ENCODE measurements at places on chromosomes 6 and 20. TPM values are rescaled to one million over a fixed set of nuclear protein-coding genes. Genes with fewer than 3 reads are reported as not detected.
A peak's percentile ranks its signal among the peaks of the same experiment; 100 is the strongest.

- no peaks in the 10 kb centered on the region for H3K27me3 ChIP-seq
- H3K27ac ChIP-seq = no peak overlapping the region
- H3K36me3 ChIP-seq = no peaks in the 10 kb centered on the region
- no peak overlapping the region for H3K4me3 ChIP-seq
- H3K4me1 ChIP-seq = peaks cover 14% of the 10 kb centered on the region
These were observed 43.8 kb upstream of the TMEM181 start for GRCh38 chr6:158516098-158516497.

- no peak overlapping the region for H3K4me3 ChIP-seq
- no peaks in the 10 kb centered on the region for H3K27me3 ChIP-seq
- H3K36me3 ChIP-seq = no peaks in the 10 kb centered on the region
These were observed 2.7 kb downstream of the KHDRBS2 start for GRCh38 chr6:62283365-62283764.

DNA sequence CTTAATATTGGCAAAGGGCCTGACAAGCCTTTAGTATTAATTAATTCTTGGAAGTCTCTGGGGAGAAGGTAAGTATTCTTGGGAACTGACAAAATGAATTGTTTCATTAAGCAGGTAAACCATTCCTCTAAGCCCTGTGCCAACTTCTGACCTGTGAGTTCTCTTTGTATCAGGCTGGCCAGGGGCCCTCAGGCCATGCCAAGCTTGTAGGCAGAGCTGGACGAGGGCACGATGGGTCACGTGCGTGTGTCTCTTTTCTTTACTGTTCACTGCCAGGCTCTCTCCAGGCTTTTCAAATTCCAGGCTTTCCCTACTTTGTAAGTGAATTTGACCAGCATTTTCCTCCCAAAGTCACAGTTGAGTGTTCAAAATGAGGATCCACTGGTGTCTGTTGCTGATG, 112.4 kb downstream of the NRN1 start:
- no peak overlapping the region for H3K27ac ChIP-seq
- H3K4me3 ChIP-seq = no peak overlapping the region
- no peaks in the 10 kb centered on the region for H3K27me3 ChIP-seq
- no peaks in the 10 kb centered on the region for H3K4me1 ChIP-seq
- DNase-seq = no peak

- H3K27me3 ChIP-seq = no peaks in the 10 kb centered on the region
- no peaks in the 10 kb centered on the region for H3K36me3 ChIP-seq
- DNase-seq = no peak
- no peak overlapping the region for H3K4me3 ChIP-seq
- H3K27ac ChIP-seq = no peak overlapping the region
These were observed 305.4 kb downstream of the UTRN start for GRCh38 chr6:144590532-144590931.

GRCh38 chr20:380763-381580, 412 bp downstream of the TRIB3 start:
- H3K4me1 ChIP-seq = peaks cover 17% of the 10 kb centered on the region
- no peak for DNase-seq
- no peaks in the 10 kb centered on the region for H3K36me3 ChIP-seq
- no peaks in the 10 kb centered on the region for H3K27me3 ChIP-seq
- H3K4me3 ChIP-seq = peak overlapping the region; percentile 56

GRCh38 chr6:109183109-109183650, 87.9 kb downstream of the CEP57L1 start:
- no peaks in the 10 kb centered on the region for H3K36me3 ChIP-seq
- H3K27ac ChIP-seq = no peak overlapping the region
- DNase-seq = no peak
- H3K27me3 ChIP-seq = peaks cover 44% of the 10 kb centered on the region

DNA sequence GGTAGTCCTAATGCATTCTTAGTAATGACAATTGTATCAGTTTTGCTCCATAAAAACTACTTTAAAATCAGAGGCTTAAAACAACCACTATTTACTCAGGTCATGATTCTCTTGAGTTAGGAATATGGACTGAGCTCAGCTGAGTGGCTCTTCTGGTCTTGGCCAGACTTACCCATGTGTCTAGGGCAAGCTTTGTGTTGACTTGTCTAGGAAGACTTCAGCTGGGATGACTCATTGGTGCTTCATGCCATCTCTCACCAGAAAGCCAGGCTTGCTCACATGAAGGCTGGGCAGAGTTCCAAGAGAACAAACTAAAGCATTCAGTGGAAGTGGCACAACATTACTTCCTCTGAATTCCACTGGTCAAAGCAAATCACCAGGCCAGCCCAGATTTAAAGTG, 155.3 kb downstream of the DHX35 start:
- no peak overlapping the region for H3K4me3 ChIP-seq
- H3K27me3 ChIP-seq = peaks cover 6% of the 10 kb centered on the region
- H3K27ac ChIP-seq = no peak overlapping the region
- H3K36me3 ChIP-seq = no peaks in the 10 kb centered on the region
- DNase-seq = no peak
- H3K4me1 ChIP-seq = no peaks in the 10 kb centered on the region

- H3K4me1 ChIP-seq = peaks cover 4% of the 10 kb centered on the region
- H3K36me3 ChIP-seq = no peaks in the 10 kb centered on the region
- no peak for DNase-seq
- no peak overlapping the region for H3K4me3 ChIP-seq
- H3K27ac ChIP-seq = no peak overlapping the region
These were observed 92.7 kb upstream of the AFDN start for GRCh38 chr6:167733740-167734661.

DNA sequence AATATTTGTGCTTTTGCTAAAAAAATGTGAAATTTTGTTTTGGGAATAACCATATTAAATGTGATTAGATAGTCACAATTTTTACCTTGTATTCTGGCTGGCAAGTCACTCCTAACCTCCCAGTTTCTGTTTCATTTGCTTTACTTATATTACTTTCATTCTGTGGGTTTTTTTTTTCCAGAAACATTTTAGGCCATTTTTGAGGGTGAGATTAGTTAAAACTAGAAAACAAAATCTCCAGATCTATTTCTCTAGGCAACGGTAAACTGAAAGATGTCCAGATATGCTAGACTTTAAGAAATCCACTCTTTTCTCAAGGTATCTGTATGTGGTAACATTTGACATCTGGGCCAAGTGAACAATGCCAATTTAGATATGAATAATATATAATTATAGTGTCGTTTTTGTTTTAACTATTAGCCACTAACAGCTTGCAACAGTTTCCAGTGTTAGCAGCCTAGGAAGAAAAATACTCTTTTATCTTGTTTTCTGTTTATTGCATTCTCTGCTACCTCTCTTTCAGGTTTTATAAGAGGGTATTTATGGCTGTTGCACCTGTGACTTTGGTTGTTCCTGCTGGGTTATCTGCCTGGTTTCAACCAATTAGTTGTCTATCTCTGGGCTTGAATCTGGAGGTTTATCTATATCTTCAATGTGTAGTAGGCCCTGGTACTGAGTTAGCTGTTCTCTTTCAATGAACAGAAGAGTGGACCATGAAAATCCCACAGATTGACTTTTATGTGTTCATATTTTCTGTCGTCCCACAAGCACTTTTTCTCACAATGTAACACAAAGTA, 260.9 kb downstream of the NKAIN2 start:
- H3K4me3 ChIP-seq = no peak overlapping the region
- no peak for DNase-seq
- H3K27me3 ChIP-seq = no peaks in the 10 kb centered on the region
- no peaks in the 10 kb centered on the region for H3K36me3 ChIP-seq
- H3K27ac ChIP-seq = no peak overlapping the region

GRCh38 chr20:60172346-60172984, 214.2 kb downstream of the CDH26 start:
- H3K4me1 ChIP-seq = no peaks in the 10 kb centered on the region
- H3K4me3 ChIP-seq = no peak overlapping the region
- no peak overlapping the region for H3K27ac ChIP-seq
- no peaks in the 10 kb centered on the region for H3K27me3 ChIP-seq

GRCh38 chr20:19457611-19458010, 245.2 kb downstream of the SLC24A3 start:
- no peak overlapping the region for H3K4me3 ChIP-seq
- no peaks in the 10 kb centered on the region for H3K36me3 ChIP-seq
- DNase-seq = no peak
- H3K27me3 ChIP-seq = peaks cover 4% of the 10 kb centered on the region
- H3K4me1 ChIP-seq = no peaks in the 10 kb centered on the region

DNA sequence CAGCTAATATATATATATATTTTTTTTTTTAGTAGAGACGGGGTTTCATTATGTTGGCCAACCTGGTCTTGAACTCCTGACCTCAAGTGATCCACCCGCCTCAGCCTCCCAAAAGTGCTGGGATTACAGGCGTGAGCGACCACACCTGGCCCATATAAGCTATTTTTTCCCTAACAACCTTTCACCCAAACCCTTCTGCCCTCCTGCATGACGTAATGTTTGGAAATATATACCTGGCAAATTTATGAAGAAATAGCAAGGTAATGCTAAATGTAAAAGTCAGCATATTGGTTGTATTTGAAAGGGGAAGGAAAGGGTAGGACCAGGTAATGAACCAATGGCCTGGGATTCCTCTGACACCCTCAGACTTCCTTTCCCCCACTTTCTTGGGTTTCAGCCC, 325.5 kb upstream of the ARID1B start:
- DNase-seq = no peak
- no peak overlapping the region for H3K4me3 ChIP-seq
- peaks cover 5% of the 10 kb centered on the region for H3K4me1 ChIP-seq

GRCh38 chr20:37845241-37845681, 57.7 kb upstream of the VSTM2L start:
- no peaks in the 10 kb centered on the region for H3K36me3 ChIP-seq
- no peaks in the 10 kb centered on the region for H3K27me3 ChIP-seq
- no peak overlapping the region for H3K4me3 ChIP-seq
- no peak overlapping the region for H3K27ac ChIP-seq
- DNase-seq = no peak

GRCh38 chr6:144745439-144745838, 460.3 kb downstream of the UTRN start:
- H3K27ac ChIP-seq = no peak overlapping the region
- no peaks in the 10 kb centered on the region for H3K4me1 ChIP-seq
- no peaks in the 10 kb centered on the region for H3K27me3 ChIP-seq
- H3K4me3 ChIP-seq = no peak overlapping the region
- H3K36me3 ChIP-seq = no peaks in the 10 kb centered on the region

GRCh38 chr20:56395166-56395565, 2.7 kb downstream of the CSTF1 start:
- no peak overlapping the region for H3K27ac ChIP-seq
- DNase-seq = no peak
- peaks cover 19% of the 10 kb centered on the region for H3K4me1 ChIP-seq
- no peak overlapping the region for H3K4me3 ChIP-seq
- no peaks in the 10 kb centered on the region for H3K27me3 ChIP-seq

DNA sequence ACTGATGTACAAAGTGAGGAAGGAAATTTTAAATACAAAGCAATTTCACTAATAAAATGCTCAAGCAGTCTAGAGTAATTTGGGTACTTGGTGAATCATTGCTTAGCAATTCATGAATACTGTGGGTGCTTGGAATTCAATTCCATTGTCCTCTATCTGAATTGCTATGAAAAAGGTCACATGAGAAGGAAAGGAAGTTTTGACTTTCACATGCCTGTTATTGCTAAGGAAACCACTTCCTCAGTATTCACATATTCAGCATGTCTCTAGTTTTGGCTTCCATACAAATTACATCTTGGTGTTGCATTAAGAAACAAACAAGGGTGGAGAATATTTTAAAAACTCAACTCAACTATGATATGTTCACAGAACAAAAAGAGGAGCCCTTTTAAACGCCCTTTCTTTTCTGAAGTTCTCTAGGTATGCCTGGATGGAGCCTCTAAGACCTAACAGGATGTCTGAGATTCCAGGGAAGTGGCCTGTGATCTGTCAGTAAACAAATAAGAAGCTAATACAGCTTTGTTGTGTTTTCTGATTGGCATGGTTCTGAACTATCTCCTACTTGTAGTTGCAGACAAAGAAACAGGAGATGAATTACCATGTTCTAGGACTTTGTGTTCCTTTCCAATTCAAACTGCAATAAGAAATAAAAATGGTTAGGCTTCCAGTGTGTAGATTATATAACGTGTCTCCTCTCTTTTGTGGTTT, 190.4 kb downstream of the OGFRL1 start:
- peak overlapping the region; percentile 51 for H3K27ac ChIP-seq
- peaks cover 15% of the 10 kb centered on the region for H3K4me1 ChIP-seq
- no peaks in the 10 kb centered on the region for H3K36me3 ChIP-seq
- H3K4me3 ChIP-seq = no peak overlapping the region

- peaks cover 8% of the 10 kb centered on the region for H3K27me3 ChIP-seq
- DNase-seq = no peak
- no peaks in the 10 kb centered on the region for H3K4me1 ChIP-seq
- H3K36me3 ChIP-seq = no peaks in the 10 kb centered on the region
- no peak overlapping the region for H3K27ac ChIP-seq
- H3K4me3 ChIP-seq = no peak overlapping the region
These were observed 253.4 kb upstream of the KCNG1 start for GRCh38 chr20:51276296-51276695.

DNA sequence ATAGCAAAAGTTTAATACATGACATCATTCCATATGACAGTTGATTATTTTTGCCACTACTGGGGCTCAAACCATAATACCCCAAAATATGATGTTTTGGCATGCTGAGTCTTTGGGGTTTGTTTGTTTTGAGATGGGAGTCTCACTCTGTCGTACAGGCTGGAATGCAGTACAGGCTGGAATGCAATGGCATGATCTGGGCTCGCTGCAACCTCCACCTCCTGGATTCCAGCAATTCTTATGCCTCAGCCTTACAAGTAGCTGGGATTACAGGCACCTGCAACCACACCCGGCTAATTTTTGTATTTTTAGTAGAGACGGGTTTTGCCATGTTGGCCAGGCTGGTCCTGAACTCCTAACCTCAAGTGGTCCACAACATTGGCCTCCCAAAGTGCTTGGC, 1.3 kb upstream of the MRS2 start:
- no peak overlapping the region for H3K27ac ChIP-seq
- H3K4me3 ChIP-seq = no peak overlapping the region
- no peak for DNase-seq
- H3K27me3 ChIP-seq = no peaks in the 10 kb centered on the region

DNA sequence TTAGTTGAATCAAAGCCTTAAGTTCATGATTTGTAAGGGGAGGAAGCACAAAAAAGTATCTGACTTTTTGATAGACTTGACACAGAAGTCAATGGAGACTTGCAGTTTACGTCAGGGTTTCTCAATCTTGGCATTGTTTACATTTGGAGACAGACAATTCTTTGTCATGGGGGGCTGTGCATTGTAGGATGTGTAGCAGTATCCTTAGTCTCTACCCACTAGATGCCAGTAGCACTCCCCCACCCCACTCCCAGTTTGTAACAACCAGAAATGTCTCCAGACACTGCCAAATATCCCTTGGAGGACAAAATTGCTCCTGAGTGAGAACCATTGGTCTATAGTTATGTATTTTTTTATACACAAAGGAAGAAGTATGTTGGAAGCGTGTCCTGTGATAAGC, 434.1 kb downstream of the RFPL4B start:
- no peak overlapping the region for H3K4me3 ChIP-seq
- H3K27me3 ChIP-seq = no peaks in the 10 kb centered on the region
- H3K27ac ChIP-seq = peak overlapping the region; percentile 15
- no peaks in the 10 kb centered on the region for H3K36me3 ChIP-seq
- no peak for DNase-seq
- H3K4me1 ChIP-seq = no peaks in the 10 kb centered on the region

GRCh38 chr6:3236005-3236404, 8.6 kb upstream of the TUBB2B start:
- H3K36me3 ChIP-seq = no peaks in the 10 kb centered on the region
- no peak overlapping the region for H3K27ac ChIP-seq
- no peak for DNase-seq
- H3K4me3 ChIP-seq = no peak overlapping the region
- H3K4me1 ChIP-seq = no peaks in the 10 kb centered on the region

Gene LY6G6C
- total RNA-seq = 0.23 TPM

Gene BPIFB1
- total RNA-seq = 0.10 TPM

Gene ISM1
- not detected for total RNA-seq

Gene PHACTR3
- 0.10 TPM for total RNA-seq

Gene TXLNB
- not detected for total RNA-seq

Gene GPR6
- total RNA-seq = not detected

Gene DHX35
- total RNA-seq = 12.2 TPM

Gene BAG2
- total RNA-seq = 14.0 TPM

Gene SLC17A5
- total RNA-seq = 20.6 TPM

Gene SCRT2
- total RNA-seq = not detected

Gene MYB
- 1.3 TPM for total RNA-seq
